Right ventricle myocardium inferior (tissue), 1 donor: ENCODE measurements at places on chromosomes 1 and 21. TPM values are rescaled to one million over a fixed set of nuclear protein-coding genes. Genes with fewer than 3 reads are reported as not detected.

PROK1 gene
- total RNA-seq: not detected

SYNC gene
- 24.7 TPM for total RNA-seq

GRCh38 chr1:93611668-93612067 lies 70.0 kb downstream of the BCAR3 start:
- DNase-seq: no peak

GRCh38 chr1:175198332-175198731 lies 5.8 kb upstream of the KIAA0040 start:
- no peak for DNase-seq

DNA sequence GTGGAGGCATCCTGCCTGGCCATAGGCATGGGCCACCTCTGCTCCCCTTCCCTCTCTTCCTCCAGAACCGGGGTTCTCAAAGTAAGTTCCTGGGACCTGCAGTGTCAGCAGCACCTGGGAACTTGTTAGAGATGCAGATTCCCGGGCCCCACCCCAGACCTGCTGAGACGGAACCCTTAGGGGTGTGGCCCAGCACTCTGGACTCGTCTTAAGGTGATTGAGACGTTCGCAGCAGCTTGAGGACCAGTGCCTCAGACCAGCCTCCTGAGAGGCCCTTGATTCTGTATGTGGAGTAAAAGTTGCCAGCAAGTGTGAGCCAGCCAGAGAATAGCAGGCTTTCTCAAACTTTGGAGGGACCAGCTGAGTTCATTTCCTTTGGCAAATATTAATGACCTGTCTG lies 14.2 kb downstream of the COQ8A start:
- DNase-seq: no peak

DNA sequence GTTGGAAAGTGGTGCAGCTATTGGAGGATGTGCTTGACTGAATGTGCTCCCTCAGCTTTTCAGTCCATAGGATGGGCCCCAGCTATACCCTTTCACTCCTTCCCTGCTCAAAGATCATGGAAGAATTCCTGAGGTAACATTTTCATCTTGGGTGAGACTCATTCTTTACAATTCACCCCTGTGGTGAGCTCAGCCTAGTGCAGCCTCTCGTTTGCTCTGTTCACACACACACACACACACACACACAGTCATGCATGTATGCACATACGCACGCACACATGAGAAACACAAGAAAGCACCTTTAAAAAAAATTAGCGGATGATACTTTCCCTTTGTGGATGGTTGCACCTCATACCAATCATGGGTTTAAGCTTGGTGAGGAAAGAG lies 25.8 kb downstream of the CCN1 start:
- DNase-seq: no peak

GRCh38 chr1:11620924-11621323 lies 33.3 kb downstream of the FBXO2 start:
- DNase-seq: no peak

- DNase-seq: no peak
These were observed 5.3 kb downstream of the HES2 start for GRCh38 chr1:6414443-6414844.
